NCI-H1694 (cell line): ENCODE measurements at places on chromosomes 5 and 9.

- DNase-seq: no peak
Measured at GRCh38 chr5:68159224-68159951, 56.2 kb upstream of the PIK3R1 start.

GRCh38 chr9:98148486-98148885 is 29.5 kb upstream of the TRIM14 start:
- DNase-seq: no peak

DNA sequence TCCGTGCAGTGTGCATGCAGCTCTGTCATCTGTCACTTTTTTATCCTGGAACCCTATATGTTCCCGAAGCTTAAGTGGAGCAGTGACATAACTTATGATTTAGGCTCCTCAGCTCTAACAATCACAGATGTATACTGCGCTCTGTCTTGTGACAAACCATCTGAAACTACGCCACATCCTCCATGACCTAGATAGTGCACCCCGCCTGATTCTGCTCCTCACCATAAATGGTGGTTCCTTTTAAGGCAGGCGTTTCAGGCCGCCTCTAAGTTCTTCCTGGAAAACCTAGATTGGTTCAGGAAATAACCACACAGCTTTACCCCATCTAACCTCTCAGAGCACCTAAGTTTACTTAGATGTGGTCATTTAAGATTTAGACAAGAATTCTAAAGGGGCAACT is 372.0 kb downstream of the CDH10 start:
- DNase-seq: no peak

DNA sequence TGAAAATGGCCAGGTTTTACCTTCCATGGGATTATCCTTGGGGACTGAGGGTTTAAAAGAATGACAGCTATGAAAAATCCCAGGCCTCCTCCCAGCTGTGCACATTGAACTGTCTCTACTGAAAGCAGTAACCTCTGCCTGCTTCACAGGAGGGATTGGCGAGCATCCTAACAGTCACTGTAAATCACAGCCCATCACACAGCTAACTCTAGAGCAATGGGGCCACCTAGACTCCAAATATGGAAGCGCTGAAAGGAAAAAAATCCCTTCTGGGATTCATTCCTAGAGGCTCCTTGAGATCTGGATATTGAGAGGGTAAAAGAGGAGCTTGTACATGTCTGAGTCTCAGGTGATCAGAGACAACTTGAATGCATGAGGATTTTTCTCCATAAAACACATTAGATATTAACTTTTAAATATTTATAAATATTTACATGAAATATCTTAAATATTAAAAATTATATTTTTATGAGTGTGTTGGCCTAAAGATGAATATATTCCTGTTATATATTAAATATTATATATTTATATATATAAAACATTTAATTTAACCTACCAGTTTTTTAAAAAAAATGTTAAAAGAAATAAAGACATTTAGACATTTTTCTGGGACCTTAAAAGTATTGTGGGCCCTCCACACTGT is 133.8 kb upstream of the SLC24A2 start:
- peak; percentile 86 for DNase-seq

GRCh38 chr9:15374310-15374709 is 48.4 kb upstream of the SNAPC3 start:
- no peak for DNase-seq

GRCh38 chr5:6371079-6371810 is 7.1 kb downstream of the MED10 start:
- DNase-seq: no peak

GRCh38 chr9:134889386-134890154 is 9.0 kb downstream of the FCN2 start:
- no peak for DNase-seq

GRCh38 chr9:101311758-101312420 is 72.9 kb downstream of the BAAT start:
- DNase-seq: peak; percentile 95

DNA sequence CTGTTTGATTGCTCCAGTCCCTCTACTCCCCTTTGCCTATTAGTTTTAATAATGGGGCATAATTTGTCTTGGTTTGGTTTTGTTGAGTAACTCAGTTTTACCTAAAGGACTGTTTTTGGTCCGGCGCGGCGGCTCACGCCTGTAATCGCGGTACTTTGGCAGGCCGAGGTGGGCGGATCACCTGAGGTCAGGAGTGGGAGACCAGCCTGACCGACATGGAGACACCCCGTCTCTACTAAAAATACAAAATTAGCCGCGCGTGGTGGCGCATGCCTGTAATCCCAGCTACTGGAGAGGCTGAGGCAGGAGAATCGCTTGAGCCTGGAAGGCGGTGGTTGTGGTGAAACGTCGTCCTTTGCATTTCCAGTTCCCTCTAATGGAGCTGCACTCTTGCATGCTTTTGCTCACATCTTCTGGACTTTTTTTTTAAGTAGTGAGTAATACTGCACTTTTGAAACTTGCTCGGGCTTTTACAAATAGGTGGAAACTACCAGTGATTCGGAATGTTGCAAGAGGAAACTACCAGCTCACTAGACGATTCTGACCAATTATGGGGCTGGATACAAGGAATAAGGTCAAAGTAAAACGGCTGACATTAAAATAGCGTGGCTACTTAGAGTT is 721 bp upstream of the MAML1 start:
- DNase-seq: no peak

DNA sequence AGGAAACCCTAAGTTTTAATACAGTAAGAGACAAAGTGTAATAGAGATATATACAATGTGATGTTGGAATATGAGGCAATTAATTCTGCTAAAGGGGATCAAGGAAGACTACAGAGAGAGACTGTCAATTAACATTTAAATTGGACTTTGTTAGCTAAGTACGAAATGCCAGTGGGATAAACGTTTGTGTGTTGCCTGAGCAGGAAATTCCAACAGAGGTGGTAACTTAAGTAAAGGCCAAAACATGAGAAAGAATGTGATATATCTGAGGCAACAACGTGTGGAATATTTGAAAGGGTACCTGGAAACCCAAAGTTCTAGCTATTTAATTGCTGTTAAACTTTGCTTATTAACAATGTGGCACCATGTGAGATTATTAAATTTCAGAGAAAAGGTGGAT is 1666.9 kb upstream of the WWC1 start:
- DNase-seq: no peak

DNA sequence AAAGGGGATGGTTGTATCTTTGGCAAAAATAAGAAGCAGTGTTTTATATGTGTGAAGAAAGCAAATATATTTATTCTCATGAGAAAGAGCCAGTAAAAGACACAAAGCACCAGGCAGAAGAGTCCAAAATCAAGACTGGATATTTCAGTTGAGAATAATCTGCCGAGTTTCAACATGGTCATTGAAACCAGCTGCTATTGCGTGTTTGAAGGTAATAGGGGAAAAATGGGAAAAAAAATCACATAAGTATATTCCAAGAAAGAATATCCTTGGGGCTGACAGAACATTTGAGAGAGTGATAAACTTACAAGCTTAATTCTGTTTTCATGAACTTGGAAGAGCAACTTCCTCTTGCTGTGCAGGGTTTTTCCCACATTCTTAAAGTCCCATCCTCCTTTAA is 79.9 kb downstream of the ISOC1 start:
- DNase-seq: no peak

DNA sequence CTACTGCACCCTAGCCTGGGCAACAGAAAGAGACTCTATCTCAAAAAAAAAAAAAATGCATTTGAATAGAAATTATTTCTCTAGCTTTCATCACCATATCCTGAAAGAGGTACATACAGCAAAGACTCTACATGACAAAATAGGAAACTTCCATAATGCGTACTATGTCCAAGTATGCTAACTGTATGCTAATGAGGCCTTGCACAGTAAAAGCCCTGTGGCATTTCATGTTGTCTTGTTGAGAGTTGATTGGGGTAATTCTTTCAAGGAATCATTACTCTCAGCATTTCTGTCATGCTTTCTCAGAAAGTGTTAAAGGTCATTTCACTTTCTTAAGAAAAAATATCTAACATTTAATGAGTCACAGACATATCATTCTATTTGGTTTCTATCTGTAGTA is 393.4 kb downstream of the CTNND2 start:
- no peak for DNase-seq

GRCh38 chr9:127491516-127491915 is 40.2 kb downstream of the LRSAM1 start:
- DNase-seq: peak; percentile 29

- peak; percentile 56 for DNase-seq
Measured at GRCh38 chr5:150746-151145, 40.5 kb upstream of the LRRC14B start.

DNA sequence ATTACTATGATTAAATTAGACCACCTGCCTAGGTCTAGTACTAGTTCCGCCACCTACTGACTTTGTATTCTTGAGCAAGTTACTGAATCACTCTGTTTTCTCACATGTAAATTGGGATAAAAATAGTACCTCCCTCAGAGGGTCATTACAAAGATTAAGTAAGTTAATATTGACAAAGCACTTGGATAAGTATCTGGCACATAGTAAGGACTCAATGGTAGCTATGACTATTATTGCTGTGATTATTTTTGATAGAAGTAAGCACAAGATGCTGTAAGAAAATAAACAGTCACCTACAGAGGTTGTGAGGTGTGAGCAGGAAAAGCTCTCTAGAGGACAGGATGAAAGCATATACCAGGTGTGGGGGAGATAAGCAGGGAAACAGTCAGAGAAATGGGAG is 173.1 kb upstream of the PAPPA start:
- DNase-seq: no peak

DNA sequence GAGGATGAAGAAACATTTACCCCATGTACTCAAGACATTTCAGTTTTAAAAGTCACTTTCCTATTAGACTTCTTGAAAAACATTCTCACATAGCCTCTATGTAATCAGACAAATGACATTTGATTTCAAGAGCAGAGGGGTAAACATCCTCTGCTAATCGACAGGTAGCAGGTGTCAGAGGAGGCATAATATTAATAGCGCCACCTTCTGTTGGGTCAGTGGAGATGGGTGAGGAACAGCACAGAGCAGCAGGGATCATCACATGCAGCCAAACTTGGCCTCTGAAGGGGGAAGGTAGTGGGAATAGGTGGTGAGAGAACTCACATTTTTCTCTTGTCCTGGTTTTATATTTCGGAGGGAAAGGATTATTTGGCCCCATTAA is 3.3 kb upstream of the LSM11 start:
- DNase-seq: no peak

- no peak for DNase-seq
Measured at GRCh38 chr5:86880344-86880743, 262.6 kb downstream of the COX7C start.

DNA sequence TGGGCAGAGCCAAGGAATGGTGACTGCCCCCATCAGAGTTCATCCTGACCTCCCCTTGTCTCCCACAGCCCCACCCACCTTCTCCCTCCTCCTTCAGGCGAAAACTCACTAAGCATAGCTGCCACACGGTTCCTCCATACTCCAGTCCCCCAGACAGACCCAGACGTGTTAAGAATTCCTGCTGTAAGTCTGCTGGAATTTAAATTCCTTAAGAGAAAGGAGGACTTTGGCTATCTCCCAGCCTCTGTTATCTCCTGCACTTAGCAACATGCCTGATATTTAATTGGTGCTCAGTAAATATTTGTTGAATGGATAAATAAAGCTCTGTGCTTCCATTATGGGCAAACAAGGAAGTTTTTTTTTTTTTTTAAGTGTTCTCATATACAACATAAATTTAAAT is 213.7 kb downstream of the RFK start:
- no peak for DNase-seq

- no peak for DNase-seq
Measured at GRCh38 chr9:96251451-96251850, 50.5 kb downstream of the HSD17B3 start.

GRCh38 chr5:58738336-58738735 is 155.5 kb downstream of the RAB3C start:
- DNase-seq: no peak

GRCh38 chr5:169242175-169242848 is 58.6 kb downstream of the SLIT3 start:
- no peak for DNase-seq

GRCh38 chr9:92518199-92518598 is 17.6 kb downstream of the ECM2 start:
- no peak for DNase-seq

- no peak for DNase-seq
Measured at GRCh38 chr9:90459321-90459720, 183.3 kb downstream of the DIRAS2 start.

DNA sequence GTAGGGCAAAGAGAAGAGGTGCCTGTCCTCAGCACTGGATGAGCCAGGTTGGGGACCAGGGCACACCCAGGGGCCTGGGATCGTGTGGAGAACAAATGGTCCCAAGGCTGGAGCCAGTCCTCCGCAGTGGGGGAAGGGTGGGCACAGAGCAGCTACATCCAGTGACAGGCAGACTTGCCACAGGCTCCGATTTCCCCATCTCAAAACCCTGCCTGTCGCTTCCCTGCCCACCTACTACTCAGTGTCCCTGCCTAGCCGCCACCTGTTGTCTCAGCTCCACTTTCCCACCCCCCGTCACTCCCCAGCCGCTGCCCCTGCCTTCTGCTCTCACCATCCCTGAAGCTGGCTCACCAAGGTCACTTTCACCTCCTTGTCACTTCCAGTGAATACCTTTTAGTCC is 13.9 kb upstream of the ENHO start:
- no peak for DNase-seq

GRCh38 chr5:177310757-177311391 is 824 bp downstream of the MXD3 start:
- peak; percentile 6 for DNase-seq
